ENCODE measurements at places on chromosomes 2 and 18.
A peak's percentile ranks its signal among the peaks of the same experiment; 100 is the strongest.

GRCh38 chr2:156242874-156243273, 89.6 kb downstream of the NR4A2 start:
- no peak for DNase-seq

GRCh38 chr18:63150942-63151421, 168.6 kb downstream of the BCL2 start:
- no peak for DNase-seq

DNA sequence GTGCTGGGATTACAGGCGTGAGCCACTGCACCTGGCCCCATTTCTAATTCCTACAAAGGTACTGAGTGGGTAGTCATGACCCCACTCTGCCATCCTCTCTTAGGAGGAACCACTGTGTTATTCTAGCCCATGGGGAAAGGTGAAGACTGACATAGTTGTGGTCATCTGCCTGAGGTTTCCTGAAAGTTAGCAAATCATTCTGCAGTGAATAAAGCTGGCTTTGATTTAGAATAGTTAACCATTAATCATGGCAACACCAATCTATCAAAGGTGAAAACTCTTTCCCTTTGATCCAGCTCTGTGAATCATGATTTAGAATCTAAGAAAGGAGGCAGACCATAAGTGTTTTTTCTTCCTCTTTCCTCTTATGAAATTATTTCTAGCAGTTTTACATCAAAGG, 50.8 kb downstream of the SUMO1 start:
- no peak for DNase-seq

DNA sequence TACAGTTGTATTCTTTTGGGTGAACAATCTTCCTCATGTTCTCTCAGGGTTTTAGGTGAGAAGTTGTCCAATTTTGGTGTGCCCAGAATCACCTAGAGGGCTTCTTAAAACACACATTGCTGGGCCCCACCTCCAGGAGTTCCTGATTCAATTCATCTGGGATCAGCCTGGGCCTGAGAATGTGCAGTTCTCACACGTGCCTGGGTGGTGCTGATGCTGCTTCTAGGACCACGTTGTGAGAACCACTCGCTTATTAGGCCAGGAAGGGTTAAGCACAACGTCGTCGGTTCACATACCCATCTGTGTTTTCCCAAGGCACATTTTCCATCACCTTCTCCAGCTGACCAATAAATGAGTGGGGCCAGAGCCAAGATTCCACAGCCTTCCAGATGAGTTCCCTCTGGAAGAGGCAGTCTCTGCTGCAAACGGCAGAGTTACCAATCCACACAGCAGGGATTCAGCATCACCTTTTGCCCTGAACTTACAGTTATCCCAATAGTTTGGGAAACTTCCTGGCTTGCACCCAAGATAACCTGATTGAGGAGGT, 277.7 kb upstream of the HNRNPA3 start:
- DNase-seq: no peak

GRCh38 chr2:49780949-49781348, 626.6 kb upstream of the FSHR start:
- DNase-seq: no peak

- no peak for DNase-seq
These were observed 40.6 kb downstream of the FASTKD2 start for GRCh38 chr2:206805887-206806607.

DNA sequence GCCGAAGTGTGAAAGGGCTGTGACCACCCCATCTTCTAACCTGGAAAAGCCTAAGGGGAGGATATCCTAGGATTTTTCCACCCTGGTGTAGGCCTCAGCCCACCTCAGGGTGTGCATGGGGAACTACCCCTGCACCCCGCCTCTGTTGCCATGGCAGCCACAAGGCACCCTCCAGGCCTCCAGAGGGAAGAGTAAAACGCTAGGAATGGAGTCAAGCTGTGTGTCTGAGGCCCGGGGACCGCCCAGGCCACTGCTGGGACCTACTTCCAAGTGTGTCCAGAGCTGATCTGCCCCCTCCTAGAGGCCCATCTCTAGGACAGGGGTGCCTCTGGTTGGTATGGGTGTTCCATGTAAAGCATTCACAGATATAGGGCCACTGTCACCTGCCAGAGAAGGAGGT, 86.7 kb downstream of the PLB1 start:
- no peak for DNase-seq

DNA sequence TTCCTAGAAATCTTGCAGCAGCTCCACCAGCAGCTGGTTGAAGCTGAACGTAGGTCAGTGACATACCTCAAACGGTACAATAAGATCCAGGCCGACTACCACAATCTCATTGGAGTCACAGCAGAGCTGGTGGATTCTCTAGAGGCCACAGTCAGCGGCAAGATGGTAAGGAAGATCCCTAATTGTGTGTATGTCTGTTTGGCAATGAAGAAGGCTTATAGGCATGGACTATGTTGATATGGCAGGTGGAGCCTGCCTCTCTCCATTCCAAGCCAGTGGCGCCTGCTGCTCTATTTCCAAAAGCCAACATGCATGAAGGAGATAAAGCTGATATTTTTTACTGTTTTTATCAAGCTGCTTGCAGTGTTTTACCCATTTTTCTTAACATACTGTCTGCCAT, 36.8 kb downstream of the ARMC9 start:
- DNase-seq: no peak

DNA sequence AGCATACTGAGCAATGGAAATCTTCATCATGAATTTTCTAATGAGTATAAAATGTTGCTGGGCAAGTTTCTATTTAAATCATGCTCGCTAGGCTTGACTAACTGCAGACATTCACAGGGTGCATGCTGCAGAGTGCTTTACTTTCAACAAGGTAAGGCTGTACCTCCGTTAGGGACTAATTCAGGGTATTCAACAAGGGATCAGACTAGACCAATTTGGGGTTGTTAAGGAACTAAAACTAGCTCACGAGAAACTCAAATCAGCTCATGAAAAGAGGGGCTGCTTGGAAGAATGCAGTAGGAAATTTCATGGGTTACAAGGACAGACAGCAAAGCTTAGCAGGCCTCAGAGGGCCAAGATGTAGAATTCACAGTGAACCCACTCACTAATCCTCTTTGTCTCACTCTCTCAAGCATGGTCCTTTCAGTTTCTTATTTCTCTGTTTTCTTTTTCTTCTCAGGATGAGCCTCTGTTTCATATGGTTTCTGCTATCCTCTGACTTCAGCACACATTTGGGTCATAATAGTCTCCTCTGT, 2.2 kb downstream of the MYO3B start:
- DNase-seq: no peak

GRCh38 chr2:74845217-74845751, 11.4 kb downstream of the HK2 start:
- DNase-seq: peak; percentile 21

- DNase-seq: peak; percentile 78
These were observed at the start of gene ASXL3 for GRCh38 chr18:33577685-33578517. TSS of gene ASXL3 (plus strand) at chr18:33578219. CDS start at chr18:33578632, 413 bp downstream.

DNA sequence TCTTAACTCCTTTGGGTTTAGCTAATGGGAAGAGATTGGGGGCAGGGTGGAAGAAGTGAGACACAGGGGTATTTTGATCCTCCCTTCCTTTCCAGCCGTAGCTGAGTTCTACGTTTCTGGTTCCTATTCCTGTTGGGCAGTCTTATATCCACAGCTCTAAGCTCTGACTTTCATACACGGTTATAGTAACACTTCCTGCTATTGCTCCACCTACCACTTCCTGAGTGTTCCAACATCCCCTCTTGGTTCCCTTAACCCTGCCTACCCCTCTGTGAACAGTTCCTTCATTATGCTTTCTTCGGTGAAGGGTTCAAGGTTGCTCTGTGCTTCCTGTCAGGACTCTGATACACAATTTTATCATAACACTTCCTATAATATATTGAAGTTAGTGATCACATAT, 205.1 kb downstream of the DNAH7 start:
- DNase-seq: no peak

DNA sequence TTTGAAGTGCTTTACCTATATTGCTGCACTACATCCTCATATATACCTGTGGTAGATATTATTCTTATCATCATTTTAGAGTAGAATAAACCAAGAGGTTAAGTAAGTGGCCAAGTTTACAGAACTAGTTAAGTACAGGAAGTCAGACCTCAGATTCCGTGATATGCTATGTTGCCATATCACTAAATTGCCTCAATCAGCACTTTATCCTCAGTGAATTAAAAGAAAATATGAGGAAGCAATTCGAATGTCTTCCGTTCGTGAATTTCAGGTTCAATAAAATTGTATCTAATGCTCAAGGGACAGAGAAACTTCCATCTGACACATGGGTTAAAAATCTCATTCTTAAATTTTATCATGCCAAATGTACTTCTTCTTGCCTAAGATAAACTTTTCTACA, 848.6 kb downstream of the CPS1 start:
- no peak for DNase-seq
